ENCODE measurements at places on chromosomes 6 and 20.

DNA sequence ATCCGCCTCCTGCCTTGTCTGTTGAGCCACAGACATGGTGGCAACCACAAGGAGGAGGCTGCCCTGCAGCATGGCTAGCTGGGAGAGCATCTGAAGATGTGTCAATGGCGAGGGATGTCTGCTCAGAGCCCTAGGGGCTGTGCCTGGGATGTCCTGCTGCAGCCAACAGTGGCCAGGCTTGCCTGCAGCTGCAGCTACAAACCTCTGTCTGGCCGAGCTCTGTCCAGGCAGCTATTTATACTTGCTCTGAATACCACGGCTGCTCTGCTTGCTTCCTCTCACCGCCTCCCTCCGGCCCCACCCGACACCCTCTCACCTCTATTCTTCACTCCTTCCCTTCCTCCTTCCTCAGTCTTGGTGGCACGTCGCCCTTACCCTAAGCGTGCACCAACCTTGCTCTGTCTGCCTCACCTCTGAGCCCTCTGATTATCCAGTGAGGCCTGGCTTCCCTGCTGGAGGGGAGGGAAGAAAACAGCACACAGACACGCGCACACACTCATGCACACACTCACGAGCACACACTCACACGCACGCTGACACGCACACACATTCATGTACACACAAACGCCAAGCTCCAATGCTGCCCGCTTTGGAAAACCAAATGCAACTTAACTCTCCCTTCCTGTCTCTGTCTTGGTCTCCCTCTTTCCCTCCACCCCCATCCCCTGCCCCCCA is at the start of gene ANGPT4:
TSS of gene ANGPT4 (minus strand) at position 210 of the 675 bp plus-strand sequence. CDS start at position 90, 120 bp downstream.
- DNase-seq = no peak

GRCh38 chr6:103105686-103106085 is 1712.2 kb downstream of the GRIK2 start:
- no peak for DNase-seq

- DNase-seq = no peak
These were observed 21.1 kb upstream of the THBS2 start for GRCh38 chr6:169274781-169275180.

- no peak for DNase-seq
These were observed 6.8 kb downstream of the GUCA1A start for GRCh38 chr6:42179945-42180313.

DNA sequence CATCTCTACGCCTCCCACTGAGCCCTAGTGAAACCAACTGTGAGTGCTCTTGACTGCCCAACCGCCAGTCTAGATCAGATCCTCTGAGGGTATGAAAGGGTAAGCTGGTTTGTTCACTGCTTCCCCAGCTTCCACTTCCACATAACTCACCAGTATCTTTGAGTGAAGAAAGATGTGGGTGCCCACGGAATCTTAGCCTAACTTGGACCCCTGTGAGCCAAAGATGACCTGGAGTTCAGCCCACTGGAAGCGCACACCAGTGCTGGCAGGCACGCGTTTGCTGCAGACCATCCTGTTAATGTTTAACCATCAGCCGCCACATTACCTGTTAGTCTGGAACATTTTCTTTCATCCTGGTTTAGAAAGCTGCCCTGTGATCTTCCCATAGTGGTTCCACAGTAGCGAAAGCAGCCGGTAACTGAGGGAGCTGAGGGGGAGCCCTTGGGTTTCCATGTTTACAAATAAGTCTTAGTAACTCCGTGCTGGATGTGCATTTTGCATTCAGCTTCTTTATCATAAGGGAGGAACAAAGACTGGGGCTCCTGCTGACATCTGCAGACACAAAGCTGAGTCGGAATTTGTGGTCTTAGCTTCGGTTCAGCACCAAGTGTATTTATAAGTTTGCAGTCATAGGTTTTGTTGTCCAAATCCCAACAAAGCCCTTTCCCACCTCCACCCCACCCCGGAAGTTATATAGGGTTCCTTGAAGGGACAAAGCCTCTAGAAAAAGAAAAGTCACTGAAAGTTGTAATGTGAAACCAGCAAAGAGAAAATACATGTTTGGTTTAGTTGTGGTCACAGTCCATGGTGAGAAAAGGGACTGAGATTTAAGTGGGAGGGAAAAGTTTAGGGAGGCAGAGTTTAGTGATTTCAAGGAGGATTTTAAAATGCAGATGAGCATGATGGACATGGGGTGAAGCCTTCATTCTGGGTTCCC is 71.0 kb downstream of the SSR1 start:
- DNase-seq = no peak

DNA sequence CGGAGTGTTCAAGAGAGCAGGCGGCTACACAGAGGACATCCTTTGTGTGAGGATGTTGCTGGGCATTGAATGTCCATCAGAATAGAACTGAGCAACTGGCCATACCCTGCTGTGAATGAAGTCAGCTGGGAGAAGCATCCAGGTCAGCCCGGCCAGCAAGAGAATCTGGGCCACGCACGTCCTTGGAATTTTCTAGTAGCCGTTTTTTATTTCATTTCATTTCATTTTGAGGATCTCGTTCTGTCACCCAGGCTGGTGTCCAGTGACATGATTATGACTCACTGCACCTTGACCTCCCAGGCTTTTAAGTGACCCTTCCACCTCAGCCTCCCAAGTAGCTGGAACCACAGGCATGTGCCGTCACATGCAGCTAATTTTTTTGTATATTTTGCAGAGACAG is 97.9 kb downstream of the SSR1 start:
- DNase-seq = no peak

DNA sequence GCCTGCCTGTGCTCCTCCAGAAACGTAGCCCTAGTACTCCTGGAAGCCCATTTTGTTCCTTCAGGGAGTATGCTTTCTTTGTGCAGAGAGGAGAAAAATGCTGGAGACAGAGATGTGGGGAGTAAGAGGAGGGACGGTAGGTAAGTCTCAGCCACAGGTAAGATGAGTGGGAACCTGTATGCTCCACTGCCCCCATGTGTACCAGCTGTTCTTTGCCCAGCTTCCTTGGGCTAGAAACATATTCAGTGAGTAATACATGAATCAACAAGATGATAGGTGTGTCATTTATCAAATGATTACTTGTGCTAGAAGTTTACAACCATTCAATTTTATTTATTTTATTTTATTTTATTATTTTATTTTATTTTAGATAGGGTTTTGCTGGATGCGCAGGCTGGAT is 13.6 kb upstream of the CEP85L start:
- DNase-seq = no peak

GRCh38 chr6:160421854-160422253 is 73.7 kb downstream of the SLC22A3 start:
- DNase-seq = no peak

DNA sequence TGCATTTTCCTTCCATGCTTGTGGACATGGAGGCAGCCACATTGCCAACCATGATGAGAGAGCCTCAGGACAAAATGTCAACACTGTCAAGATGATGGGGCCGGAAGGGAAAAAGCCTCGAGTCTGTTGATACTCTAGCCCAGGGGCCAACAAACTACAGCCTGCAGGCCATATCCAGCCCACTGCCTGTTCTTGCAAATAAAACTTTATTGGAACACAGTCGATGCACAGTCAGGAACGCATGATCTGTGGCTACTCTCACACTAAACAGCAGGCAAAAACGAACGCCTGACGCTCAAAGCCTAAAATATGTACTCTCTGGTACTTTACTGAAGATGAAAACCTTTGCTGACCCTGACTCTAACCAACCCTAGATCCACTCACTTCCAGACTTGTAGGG is 72.3 kb downstream of the BMP7 start:
- DNase-seq = no peak

- no peak for DNase-seq
These were observed 71.5 kb downstream of the FILIP1 start for GRCh38 chr6:75422024-75422639.

DNA sequence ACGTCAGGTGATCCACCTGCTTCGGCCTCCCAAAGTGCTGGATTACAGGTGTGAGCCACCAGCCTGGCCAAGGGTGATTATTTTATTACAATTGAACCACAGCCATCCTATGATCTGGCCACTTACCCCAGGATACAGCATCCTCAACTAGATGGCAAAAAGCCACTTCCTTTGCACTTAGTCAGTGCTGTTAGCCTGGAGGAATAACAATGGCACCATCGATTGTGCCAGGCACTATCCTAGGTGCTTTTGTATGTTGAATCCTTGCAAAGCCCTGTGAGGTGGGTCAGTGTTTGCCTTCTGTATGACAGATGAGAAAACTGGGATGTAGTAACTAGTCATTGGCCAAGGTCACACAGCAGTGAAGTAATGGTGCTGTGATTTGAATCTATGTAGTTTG is 11.2 kb upstream of the TTPAL start:
- DNase-seq = no peak

GRCh38 chr6:128507337-128508310 is 12.8 kb downstream of the PTPRK start:
- DNase-seq = no peak

DNA sequence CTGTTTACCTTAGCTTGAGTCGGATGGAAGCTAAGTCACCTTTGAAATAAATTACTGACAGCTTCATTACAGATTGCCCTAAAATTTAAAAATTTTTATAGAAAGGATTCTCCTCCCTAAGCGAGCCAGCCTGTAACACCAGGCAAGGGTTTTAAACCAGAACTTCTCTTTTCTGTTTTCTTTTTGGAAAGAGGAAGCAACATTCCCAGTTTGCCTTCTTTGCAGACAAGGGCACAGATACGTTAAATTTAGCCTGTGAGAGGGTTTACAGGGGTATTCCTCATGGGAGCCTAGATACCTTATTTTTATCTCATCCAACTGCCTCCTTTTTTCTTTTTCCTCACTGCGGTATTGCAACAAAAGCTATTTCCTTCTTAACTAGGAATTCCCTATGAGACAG is 45.0 kb downstream of the GNAS start:
- DNase-seq = no peak

DNA sequence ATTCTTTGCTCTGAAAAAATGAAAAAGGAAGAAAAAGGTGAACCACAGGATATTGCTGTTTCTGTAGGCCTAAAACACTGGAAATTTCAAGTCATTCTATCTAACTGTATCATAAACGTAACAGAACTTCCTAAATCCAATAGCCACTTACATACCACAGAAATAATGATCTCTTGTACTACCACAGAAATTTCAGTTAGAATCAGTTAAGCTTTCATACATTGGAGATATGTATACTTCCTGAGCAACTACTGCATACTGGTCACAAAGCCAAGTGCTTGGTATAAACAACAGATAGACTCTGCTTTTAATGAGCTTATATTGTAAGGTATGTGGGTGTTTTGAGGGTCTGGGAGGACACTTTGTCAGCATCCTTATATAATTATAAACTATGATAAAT is 38.6 kb downstream of the VTA1 start:
- no peak for DNase-seq

DNA sequence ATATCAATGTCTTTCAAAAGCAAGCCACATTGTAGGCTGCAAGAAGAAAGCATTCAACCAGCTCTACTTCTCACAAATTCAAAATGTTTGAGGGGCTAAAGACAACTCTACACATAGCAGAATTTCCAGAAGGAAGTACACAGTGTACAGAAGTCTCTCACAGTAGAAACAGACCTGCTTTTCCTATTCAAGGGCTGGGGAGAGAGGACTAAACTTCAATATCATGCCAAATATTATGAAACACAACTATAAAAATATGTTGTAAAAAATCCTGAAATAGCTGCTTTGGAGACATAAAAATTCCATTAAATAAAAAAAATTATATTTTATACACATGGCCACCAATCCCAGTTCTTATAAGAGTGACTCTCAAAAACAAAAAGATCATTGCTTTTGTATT is 70.8 kb upstream of the IPCEF1 start:
- DNase-seq = no peak

DNA sequence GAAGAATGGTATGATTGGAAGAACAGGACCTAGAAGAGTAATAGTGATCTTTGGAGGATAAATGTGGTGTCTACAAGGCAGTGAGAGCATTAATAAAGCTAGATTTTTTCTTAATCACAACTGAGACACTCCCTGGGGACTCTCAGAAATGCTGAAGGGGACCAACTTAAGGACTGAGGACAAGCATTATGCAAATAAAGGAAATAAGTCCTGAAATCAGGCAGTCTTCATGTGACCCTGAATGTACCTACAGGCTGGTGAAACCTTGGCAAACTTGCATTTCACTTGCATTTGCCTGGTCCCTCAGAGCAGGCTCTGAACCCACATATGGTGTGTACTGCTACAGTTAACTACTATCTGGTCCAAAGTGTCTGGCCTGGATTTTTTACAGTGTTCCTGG is 19.3 kb upstream of the TTK start:
- no peak for DNase-seq

GRCh38 chr6:110524305-110524704 is 47.9 kb upstream of the SLC22A16 start:
- DNase-seq = no peak

DNA sequence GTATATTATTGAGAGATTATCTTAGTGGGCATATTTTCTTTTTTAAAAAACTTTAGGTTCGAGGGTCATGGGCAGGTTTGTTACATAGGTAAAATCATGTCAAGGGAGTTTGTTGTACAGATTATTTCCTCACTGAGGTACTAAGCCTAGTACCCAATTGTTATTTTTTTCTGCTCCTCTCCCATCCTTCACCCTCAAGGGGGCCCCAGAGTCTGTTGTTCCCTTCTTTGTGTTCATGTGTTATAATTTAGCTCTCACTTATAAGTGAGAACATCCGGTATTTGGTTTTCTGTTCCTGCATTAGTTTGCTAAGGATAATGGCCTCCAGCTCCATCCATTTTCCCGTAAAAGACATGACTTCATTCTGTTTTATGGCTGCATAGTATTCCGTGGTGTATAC is 247.9 kb upstream of the RAB32 start:
- DNase-seq = no peak

- no peak for DNase-seq
These were observed 124.8 kb downstream of the MAP3K7 start for GRCh38 chr6:90462102-90462501.

GRCh38 chr20:60177080-60177479 is 218.9 kb downstream of the CDH26 start:
- DNase-seq = no peak

DNA sequence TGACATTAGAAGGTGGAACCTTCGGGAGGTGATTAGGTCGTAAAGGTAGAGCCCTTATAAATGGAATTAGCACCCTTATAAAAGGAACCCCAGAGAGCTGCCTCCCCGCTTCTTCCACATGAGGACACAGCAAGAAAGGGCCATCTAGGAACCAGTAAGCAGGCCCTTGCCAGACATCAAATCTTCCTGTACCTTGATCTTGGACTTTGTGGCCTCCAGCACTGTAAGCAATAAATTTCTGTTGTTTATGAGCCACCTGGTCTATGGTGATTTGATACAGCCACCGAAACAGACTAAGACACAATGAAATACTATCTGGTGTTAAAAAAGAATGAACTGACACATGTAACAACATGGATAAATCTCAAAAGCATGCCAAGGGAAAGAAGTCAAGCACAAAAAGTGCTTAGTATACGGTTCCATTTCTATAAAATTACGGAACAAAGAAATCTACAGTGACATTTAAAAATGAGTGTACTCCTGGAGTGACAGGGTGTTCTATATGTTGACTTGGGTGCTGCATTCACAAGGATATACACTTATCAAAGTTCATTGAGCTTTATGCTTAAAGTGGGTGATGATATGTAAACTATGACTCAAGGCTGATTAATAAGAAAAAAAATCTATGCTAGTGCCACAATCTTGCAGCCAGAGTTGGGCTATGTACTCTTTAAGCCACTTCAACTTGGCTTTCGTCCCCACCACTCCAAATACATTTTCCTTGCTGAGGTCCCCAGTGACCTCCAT is 18.4 kb downstream of the SERPINB1 start:
- DNase-seq = no peak

Data from stimulated activated CD4-positive, alpha-beta T cell treated with anti-CD3 and anti-CD28 coated beads, Interleukin-12 subunit alpha, Interleukin-12 subunit beta, amount 100 ng/mL, for 4 hours (primary cell).